ENCODE measurements at places on chromosomes 16 and 17.

DNA sequence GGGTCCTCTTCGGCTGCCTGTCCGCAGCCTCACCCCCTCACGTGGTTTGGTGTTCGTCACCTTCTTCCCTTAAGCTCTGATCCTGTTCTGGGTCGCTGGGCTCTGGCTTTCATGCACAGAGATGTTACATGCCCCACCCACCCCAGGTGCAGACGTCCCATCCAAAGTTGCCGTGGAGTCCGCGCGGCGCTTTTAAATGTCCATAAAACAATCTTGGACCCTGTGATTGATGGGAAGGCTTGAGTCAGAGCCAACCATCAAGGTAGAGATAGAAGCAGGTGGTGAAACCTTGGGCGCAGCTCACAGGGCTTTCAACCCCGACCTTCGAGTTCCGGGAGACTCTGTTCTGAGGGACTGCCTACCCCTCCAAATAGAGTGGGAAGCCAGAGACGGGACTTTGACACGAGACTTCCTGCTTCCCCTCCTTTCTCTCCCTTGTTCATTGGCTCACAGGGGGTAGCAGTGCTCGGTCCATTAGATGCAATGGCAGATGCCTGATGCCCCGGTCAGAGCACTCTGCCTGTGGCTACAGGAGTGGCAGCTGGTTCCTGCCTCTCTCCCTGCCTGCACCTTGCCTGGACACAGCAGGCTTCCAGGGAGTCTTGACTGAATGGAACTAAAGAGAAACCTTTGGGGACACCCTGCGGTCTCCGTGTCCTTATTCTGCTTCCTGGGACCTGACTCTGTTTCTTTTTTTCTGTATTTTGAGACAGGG, 4.0 kb downstream of the ENGASE start:
- DNase-seq, result no peak

DNA sequence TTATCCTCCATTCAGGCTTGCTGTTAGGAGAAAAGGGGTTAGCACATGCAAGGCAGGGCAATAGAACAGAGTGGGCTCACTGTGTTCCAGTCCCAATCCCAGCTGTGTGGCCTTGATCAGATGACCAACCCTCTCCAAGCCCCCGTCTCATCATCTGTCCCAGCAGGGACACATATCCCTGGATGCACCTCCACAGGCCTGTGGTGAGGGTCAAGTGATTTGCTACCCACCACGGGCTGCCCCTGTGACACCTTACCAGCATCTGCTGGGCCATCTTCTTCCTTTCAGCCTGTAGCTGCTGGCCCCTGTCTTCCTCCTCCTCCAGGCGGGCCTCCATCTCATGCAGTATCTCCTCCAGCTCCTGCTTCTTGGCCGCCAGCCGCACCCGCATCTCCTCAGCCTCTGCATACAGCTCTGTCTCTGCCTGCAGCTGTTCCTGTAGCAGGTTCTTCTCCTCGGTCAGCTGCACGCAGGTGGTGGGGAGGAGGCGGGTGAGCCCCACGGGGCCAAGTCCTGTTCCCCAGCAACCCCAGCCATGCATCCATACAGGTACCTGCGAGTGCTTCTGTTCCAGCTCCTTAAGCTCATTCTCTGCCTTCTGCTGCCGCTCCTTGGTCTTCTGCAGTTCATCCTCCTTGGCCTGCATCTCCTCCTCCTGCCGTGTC, 91.3 kb downstream of the NDE1 start:
- DNase-seq, result no peak

DNA sequence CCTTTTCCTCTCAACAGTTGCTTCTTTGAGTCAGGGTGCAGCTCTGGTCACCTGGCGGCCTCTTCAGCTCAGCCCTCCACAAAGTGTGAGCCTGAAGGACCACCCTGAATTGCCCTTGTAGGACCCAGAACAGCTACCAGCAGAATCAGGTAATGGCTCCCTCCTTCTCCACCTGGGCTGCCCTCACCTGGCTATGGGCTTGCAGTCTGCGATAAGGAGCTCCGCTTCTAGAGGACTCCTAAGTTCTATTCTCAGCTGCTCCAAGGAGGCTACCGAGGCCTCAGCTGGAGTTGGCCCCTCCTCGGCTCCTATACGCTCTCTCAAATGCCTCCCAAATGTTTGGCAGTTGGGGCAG, 13.4 kb downstream of the SMIM5 start:
- DNase-seq, result no peak

- no peak for DNase-seq
Observed at GRCh38 chr16:66574531-66574930, 4.7 kb upstream of the CMTM2 start.

DNA sequence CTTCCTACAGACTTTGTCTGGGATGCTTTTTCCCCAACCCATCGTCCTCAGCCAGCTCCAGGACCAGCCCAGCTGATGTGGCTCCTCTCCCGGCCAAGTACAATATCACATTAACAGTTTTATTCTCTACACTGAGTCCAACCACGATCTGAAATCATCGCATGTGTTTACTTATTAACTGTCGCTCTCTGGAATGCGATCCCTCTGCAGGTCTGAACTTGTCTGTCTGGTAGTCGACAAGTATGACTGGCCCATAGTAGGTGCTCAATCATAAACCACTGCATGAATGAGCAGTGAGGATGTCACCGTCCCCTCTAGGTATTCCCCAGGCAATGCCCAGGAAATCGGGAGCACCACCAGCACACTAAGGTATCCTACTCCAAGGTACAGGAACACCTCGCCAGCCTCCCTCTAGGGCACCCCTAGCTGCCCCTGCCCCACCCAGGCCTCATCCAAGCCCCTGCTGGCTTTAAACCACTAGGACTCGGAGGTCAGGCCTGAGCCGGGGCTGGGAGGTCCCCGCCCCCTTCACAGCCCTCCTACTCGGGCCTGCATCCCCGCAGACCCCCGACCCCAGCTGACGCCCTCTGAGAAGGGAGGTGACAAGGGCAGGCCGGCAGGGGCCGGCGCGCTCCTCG, 27.7 kb downstream of the RTN4RL1 start:
- no peak for DNase-seq

Data from activated T-helper 2 cell treated with anti-CD3 and anti-CD28 coated beads, Interferon-gamma antibody, Interleukin-2, Interleukin-4, amounts not matched to agents 10 μg/mL and 5 μg/mL and 100 μg/mL, durations not matched to agents 14 hours and 24 hours and 36 hours (primary cell).